ENCODE measurements at places on chromosomes 2 and 18. TPM values are rescaled to one million over a fixed set of nuclear protein-coding genes. Genes with fewer than 3 reads are reported as not detected.

Gene MALL
- 0.34 TPM for total RNA-seq

DNA sequence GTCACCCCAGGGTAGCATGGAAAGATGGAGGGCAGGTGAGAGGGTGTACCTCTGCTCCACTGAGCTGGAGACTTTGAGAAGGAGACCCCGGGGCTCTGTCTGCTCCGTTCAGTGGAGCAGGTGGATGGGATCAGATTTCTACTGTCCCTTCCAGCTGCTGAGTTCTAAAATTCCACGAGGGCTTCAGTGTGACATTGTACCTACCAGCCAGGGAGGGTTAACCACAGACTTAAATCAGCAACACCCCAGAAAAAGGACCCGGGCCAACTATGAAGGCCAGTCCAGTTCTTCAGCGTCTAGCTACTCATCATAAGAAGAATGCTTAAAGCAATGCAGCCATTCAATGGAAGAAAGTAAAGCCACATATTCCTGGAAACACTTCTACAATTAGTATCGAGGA lies 23.8 kb downstream of the STAT1 start:
- no peak for DNase-seq

DNA sequence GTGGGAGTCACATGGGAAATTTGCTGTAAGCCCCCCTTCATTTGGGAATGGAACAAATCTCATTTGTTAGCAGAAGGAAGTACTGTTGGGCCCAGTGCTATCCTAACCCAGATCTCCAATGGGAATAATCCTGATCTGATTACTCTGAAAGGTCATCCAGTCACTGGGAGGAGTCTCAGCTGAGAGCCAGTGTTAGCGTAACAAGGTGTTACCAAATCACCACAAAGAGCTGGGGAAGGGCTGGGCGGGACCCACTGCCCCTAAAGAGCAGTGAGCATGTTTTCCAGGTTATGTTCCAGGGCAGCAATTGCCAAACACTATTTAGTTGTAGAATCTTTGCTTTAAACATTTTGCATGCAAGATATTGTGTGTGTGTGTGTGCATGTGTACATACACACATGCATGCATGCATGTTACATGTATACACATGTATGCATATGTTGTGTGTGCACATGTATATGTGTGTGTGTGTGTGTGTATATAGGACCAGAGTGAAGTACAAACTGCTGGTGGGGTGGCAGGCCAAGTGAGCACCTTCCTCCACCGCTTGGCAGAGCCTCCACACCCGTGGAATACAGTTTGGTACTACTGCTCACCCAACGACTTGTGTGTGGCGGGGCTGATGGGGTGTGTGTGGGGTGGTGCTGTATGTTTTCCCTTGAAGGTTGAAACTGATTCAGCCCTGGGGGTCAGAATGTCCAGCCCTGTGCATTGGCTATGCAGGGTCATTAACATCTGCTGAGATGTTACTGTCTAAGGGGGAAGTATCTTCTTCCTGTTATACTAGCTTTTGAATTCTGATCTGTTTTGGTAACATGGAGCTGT lies 15.2 kb downstream of the INPP5D start:
- no peak for DNase-seq

GRCh38 chr2:177538323-177538722 lies 145.8 kb downstream of the AGPS start:
- no peak for DNase-seq

Gene UGT1A4
- not detected for total RNA-seq

- no peak for DNase-seq
Measured at GRCh38 chr2:21407851-21408250, 284.1 kb downstream of the TDRD15 start.

GRCh38 chr2:194867328-194867727 lies 789.7 kb upstream of the SLC39A10 start:
- no peak for DNase-seq

- no peak for DNase-seq
Measured at GRCh38 chr18:13070460-13070859, 79.3 kb downstream of the CEP192 start.

- DNase-seq = no peak
Measured at GRCh38 chr2:152617456-152618192, 99.6 kb downstream of the PRPF40A start.

Gene TBC1D8
- 0.68 TPM for total RNA-seq

DNA sequence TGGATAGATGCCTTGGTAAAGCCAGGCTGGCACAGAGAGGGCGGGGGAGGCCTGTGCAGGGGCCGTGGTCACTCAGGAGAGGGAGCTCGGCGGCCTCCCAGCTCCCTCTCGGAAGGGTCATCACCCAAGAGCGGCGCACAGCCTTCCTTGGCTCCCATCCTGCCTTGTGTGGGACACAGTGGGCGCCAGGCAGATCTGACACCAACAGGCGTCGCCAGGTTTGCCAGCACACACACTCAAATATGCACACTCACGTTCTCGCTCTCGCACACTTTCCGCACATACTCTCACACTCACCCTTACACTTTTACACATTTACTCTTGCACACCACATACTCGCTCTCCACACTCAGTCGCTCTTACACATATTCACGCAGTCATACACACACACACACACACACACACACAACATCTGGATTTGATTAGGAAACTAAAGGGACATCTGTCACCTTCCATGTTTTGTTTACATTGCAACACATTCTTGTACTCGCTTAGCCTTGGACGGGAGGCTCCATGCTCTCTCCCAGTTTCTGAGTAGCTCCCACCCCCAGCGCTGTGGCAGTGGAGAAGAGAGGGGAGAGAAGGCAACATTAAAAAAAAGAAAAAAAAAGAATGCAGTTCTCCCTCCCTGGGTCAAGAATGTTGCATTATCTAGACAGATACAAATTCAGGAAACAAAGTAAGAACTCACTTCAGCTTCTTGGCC lies 10.5 kb downstream of the CHMP1B start:
- DNase-seq = no peak

- DNase-seq = peak; percentile 8
Measured at GRCh38 chr2:135052997-135053474, 944 bp downstream of the RAB3GAP1 start.

DNA sequence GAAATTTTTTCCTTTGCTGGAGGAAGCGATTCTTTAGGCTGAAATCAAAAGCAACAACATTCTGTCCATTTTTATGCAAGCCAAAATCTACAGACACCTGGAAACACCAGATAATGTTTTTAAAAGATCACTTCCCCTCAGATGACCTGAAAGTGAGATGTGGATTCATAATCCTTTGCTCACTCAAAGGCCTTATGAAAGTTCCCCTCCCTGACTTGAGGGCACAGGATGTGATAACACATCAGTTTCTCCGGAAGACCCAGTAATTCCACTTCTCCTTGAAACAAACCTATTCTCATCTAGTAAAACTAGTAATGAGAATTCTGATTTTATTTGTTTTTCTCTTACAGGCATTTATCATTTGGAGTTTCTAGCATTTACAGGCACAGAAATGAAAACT lies 218.3 kb upstream of the RND3 start:
- DNase-seq = no peak

DNA sequence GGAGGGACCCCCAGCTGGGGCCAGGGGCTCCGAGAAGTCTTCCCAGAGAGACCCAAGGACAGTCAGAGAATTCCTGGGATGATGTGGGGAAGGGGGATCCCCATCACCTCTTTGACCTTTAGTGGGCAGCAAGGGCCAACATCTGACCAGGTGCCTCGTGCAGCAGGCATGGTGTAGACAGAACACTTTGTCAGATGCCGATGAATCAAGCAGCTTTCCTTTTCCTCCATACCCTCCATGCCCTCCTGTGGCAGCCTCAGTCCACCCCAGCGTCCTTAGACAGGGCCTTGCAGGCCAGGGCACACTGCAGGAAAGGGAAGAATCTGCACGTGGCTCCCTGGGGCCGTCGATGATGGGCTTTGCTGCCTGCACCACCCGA lies 26.3 kb downstream of the GPR55 start:
- no peak for DNase-seq

DNA sequence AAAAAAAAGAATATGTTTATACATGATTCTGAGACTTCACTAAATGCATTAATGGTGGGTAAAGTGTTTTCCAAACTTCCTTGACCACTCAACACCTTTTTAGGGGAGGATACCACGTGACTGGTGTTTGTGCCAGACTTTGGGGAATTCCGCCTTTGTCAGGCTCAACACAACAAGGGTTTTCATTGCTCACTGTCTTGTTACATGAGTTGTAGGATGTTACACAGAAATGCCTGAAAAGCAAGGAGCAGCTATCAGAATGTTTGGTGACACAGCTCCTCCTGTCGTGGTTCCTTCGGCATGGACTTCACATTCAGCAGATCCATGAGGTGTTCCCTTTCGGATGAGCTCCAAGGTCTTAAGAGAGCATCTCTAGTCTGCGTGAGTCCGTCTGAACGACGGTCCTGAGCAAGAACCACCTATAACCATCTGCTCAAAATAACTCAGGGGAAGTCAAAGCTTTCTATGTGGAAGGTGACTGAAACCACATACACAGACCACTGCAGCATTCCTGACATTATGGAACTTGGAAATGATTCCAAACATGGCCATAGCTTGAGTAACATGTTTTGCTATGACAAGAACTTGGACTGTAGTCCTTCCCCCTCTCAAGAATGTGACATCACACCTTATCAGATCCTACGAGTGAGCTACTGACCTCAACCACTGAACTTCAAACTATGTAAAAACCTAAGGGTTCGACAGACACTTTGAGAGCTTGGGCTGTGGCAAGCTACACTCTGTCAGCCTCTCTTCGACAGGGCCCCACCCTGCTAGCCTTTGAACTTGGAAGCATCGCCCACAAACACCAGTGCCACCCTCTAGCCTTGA lies 57.5 kb downstream of the MCFD2 start:
- DNase-seq = no peak

GRCh38 chr18:6478121-6478520 lies 63.4 kb upstream of the L3MBTL4 start:
- no peak for DNase-seq

GRCh38 chr18:45512363-45512953 lies 102.8 kb upstream of the SLC14A2 start:
- no peak for DNase-seq

- no peak for DNase-seq
Measured at GRCh38 chr2:99430614-99431291, 59.1 kb downstream of the REV1 start.

Gene FRZB
- total RNA-seq = not detected

Gene BOLL
- total RNA-seq = not detected

- no peak for DNase-seq
Measured at GRCh38 chr2:219636144-219636915, 8.9 kb downstream of the SLC4A3 start.

Gene XPO1
- 196 TPM for total RNA-seq

Gene APLF
- 1.3 TPM for total RNA-seq

- DNase-seq = peak; percentile 54
Measured at GRCh38 chr2:219402665-219403515, 15.2 kb upstream of the DNPEP start.

Measured in activated T-cell treated with anti-CD3 and anti-CD28 coated beads, Interleukin-2, amount 50 U/mL, for 4 hours (primary cell).